Cardiac muscle cell (in vitro differentiated cells and primary cell): ENCODE measurements at places on chromosomes 2 and 18. TPM values are rescaled to one million over a fixed set of nuclear protein-coding genes. Genes with fewer than 3 reads are reported as not detected.
A peak's percentile ranks its signal among the peaks of the same experiment; 100 is the strongest.

Gene RAB27B
- 0.59 and 0.71 TPM in 2 replicates for polyA plus RNA-seq

Gene CD8B2
- not detected in 2 replicates for polyA plus RNA-seq

- H3K36me3 ChIP-seq: no peaks in the 10 kb centered on the region
- H3K4me3 ChIP-seq: no peak overlapping the region
- H3K27ac ChIP-seq: no peak overlapping the region
- peak; percentile 1 for DNase-seq
- peaks cover 15% of the 10 kb centered on the region for H3K27me3 ChIP-seq
Measured at GRCh38 chr2:51028829-51029228, 3.1 kb downstream of the NRXN1 start.

GRCh38 chr18:73047688-73048087 lies 179.9 kb upstream of the NETO1 start:
- no peaks in the 10 kb centered on the region for H3K27me3 ChIP-seq
- H3K4me1 ChIP-seq: peaks cover 5% of the 10 kb centered on the region
- H3K4me3 ChIP-seq: no peak overlapping the region
- no peak for DNase-seq

GRCh38 chr2:62143696-62144095 lies 52.2 kb upstream of the B3GNT2 start:
- no peak for DNase-seq
- no peaks in the 10 kb centered on the region for H3K36me3 ChIP-seq
- no peak overlapping the region for H3K4me3 ChIP-seq
- H3K27ac ChIP-seq: no peak overlapping the region
- H3K4me1 ChIP-seq: peaks cover 2% of the 10 kb centered on the region

- no peaks in the 10 kb centered on the region for H3K27me3 ChIP-seq
- H3K27ac ChIP-seq: no peak overlapping the region
- H3K4me3 ChIP-seq: no peak overlapping the region
- H3K36me3 ChIP-seq: no peaks in the 10 kb centered on the region
Measured at GRCh38 chr18:31243740-31244512, 74.0 kb upstream of the DSG1 start.
